ENCODE measurements at places on chromosomes 7 and 10. TPM values are rescaled to one million over a fixed set of nuclear protein-coding genes. Genes with fewer than 3 reads are reported as not detected.

AS3MT gene
- total RNA-seq = 8.7 TPM

UNCX gene
- total RNA-seq = not detected

TMEM176B gene
- 27.5 TPM for total RNA-seq

BTBD16 gene
- total RNA-seq = 0.41 TPM

DNA sequence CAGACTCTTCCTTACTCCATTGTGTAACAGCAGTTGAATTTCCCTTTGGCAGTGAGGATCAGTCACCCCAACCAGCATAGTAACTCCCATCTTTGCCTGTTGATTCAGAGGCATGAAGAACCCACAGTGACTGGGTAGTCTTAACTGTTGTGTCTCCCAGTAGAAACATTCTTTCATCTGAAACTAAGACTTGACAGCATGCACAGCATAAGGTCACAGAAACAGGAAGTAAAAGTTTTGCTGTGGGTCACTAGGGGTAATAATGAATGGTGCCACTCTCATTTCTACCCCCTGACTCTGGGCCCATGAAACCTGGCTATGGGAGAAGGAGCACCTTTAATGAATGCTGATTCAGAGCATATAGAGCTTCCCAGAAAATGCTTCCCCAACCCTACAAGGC lies 8.3 kb upstream of the FRMPD2 start:
- DNase-seq = no peak

DNA sequence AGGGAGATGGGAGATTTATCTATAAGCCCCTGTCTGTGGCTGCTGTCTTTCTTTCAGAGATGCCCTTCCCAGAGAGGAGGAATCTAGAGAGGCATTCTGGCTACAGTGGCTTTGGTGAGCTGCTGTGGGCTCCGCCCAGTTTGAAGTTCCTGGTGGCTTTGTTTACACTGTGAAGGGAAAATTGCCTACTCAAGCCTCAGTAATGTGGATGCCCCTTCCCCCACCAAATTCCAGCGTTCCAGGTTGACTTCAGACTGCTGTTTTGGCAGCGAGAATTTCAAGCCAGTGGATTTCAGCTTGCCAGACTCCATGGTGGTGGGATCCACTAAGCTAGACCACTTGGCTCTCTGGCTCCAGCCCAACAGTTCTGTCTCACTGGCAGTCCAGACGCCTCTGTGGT lies 951.6 kb downstream of the CCSER2 start:
- DNase-seq = peak; percentile 9

- no peak for DNase-seq
These were observed 43.6 kb downstream of the ZNF22 start for GRCh38 chr10:45044290-45044689.

DNA sequence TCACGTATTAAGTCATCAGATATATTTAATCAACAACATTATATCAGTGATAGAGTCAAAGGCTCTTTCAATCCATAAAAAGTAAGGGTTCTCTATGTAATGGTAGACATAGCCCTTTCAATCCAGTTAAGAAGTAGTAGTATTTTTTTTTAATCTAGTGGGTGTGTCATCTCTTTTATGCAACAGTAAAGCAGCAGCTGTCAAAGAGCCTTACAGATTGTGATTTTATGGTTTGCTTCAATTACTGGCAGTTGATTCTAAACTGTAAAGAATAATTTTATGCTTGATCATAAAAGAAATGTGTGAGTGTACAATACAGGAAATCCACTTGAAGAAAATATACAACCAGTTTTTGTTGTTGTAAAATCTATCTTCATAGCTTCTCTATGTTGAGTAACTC lies 902.6 kb upstream of the MBL2 start:
- peak; percentile 49 for DNase-seq

DNA sequence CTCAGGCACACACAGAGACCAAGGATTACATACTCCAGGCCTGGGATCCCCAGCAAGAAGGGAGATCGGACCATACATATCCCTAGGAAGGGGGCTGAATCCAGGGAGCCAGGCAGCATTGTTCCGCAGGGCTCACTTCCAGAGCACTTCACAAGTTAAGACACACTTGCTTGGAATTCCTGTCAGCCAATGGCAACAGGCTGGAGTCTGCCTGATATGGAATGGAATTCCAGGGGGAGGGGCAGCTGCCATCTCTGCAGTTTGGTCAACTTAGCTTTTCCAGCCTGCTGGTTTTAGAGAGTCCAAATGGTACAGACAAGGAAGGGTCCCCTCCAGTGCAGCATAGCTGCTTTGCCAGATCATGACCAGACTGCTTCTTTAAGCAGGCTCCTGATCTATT lies 290.0 kb upstream of the GLI3 start:
- DNase-seq = no peak

DNA sequence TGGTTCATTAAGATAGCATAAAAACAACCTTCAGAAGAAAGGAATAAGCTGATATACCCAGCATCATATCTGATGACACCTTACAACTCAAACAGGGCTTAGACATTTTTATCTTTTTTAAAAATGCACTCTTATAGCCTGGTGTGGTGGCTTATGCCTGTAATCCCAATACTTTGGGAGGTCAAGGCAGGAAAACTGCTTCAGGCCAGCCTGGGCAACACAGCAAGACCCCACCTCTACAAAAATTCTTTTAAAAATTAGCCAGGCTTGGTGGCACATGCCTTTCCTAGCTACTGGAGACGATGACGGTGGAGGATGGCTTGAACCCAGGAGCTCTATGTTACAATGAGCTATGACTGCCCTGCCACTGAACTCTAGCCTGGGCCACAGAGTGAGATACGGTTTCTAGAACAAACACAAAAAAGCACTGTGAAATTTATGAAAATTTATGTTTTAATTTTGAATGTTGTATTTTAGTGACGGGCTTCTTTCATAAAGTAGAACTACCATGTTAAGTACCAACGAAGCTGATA lies 12.3 kb upstream of the KMT2E start:
- DNase-seq = no peak

GRCh38 chr10:114057855-114058254 lies 14.2 kb downstream of the ADRB1 start:
- DNase-seq = no peak

GRCh38 chr7:118285358-118285757 lies 60.9 kb downstream of the ANKRD7 start:
- DNase-seq = no peak

DNA sequence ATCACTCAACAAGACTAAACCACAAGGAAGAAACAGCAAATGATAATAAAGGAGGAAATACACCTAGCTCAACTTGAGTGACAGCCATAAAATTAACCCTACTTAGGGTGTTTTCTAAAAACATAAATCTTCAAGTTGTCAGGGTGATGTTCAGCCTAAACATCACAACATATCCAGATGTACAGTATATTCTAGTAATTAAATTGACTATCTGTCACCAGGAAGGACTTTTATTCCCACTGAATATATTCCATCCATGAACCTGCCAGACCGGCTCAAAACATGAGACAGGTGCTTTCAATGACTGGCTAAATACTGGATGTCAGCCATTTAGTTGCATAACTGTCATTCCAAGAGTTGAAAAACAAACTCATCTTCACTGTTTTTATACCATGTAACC lies 298.1 kb upstream of the NEBL start:
- peak; percentile 53 for DNase-seq

GRCh38 chr10:34523017-34523767 lies 291.9 kb downstream of the PARD3 start:
- DNase-seq = no peak

- DNase-seq = no peak
These were observed 208.7 kb upstream of the FAM3C start for GRCh38 chr7:121604627-121605316.

DNA sequence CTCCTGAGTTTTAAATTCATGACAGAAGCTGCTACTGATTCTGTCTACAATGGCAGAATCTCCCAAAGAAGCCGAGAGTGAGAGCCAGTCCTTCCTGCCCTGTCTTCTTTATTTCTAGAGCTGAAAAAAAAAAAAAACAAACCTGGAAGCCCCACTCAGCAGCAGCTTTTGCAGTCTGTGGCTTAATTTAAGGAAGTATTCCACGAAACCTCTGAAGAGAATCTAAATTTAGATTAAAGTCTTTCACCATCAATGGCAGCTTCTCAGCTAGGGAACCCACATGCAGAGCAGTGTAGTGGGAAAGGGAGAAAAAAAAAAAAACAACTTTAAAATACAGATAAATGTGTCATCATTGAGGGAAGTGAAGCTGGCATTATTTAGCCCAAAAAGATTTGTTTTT lies 23.4 kb downstream of the SMURF1 start:
- no peak for DNase-seq

DNA sequence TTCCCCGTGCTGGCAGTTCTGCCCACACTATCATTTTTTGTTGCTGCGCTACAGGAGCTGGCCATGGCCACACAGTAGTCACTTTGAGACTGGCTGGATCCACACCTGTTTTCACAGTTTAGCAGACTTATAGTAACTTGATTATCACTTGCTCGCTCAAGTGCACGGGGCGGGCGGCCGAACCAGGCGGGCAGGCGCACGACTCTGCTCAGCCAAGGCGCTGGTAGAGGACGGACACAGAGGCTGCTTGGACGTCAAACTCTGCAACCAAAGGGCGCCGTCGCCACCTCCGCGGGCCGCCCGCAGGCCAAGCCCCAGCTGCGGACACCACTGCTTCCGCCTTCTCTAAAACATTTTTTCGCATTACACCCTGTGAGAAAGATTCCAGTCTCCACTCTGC lies 38.4 kb upstream of the PHYHIPL start:
- no peak for DNase-seq

DNA sequence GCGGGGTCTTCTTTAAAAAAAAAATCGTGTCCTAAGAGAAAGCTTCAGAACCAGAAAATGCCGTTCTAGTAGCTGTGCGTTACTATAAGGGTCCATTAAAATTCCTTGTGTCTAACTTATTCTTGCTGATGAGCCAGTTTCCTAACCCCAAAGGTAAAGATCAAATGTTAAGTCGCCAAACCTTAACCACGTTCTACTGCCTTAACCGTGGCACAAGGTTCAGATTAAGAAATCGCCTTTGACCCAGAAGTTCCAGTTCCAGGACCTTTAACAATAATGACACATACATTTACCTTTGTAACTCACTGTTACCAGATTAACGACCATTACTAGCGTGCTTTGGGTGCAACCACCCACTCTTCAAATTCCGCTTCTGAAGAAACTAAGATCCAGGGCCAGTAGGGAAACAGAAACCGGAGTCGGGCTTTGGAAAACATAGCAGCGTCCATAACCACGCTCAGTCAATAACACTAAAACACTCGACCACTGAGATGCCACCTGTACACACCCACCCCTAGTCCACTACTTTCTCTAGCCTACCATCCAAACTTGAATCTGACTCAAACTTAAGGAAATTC lies 620 bp downstream of the BET1 start:
- no peak for DNase-seq

DNA sequence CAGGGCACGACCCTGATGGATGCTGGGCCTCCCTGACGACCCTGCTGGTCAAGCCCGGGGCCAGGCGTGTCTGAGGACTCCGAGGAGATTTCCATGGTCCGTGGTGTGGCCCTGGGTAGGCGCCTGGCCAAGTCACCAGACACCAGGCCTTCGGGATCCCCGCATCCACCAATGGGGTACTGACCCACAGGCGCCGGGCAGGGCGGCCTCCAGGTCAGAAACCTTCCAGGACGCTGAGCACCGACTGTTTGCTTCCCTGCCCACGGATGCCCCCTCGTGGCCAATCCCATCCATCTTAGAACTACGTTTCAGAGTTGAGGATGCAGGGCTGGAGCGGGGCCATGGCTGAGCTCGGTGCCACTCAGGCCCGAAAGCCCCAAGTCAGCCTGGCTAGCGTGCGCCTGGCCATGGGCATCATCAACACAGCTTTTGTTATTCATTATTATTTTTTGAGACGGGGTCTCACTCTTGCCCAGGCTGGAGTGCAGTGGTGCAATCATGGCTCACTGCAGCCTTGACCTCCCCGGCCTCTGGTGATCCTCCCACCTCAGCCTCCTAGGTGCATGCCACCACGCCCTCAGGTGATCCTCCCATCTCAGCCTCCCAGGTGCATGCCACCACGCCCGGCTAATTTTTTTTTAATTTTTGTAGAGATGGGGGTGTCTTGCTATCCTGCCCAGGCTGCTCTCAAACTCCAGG lies 7.1 kb upstream of the AMZ1 start:
- DNase-seq = peak; percentile 81

GRCh38 chr10:122407375-122408125 lies 33.0 kb downstream of the PLEKHA1 start:
- no peak for DNase-seq

- DNase-seq = no peak
These were observed 16.4 kb upstream of the C10orf105 start for GRCh38 chr10:71735709-71736569.

- no peak for DNase-seq
These were observed 125.5 kb downstream of the CLEC2L start for GRCh38 chr7:139648941-139649425.

- DNase-seq = no peak
These were observed 248.4 kb upstream of the KLF6 start for GRCh38 chr10:4033341-4033896.

DNA sequence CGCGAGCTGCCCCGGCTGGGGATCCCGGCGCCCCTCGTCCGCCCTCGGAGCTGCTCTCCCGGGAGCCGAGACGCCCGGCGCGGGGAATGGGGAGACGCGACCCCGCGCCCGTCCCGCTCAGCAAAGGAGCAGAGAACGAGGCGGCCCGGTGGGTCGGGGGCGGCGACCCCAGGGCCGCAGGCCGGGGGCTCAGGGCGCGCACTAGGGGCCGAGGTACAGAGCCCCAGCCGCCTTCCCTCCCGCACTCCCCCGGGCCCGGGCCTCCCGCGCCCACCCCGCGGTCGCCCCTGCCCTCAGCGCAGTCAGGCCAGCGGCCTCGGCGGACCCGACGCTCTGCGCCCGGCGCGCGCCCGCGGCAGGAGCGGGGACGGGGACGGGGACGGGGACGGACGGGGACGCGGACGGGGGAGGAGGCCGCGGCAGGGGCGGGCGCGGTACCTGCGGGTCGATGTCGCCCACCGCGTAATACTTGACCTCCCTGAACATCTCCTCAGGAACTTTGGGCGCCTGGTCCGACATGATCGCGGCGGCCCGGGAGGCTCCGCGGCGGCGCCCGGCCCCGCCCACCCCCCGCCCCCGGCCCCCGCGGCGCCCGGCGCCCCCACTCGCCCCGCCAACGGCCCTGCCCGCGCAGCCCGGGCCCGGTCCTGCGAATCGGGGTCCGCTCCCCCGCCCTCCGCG lies 373 bp downstream of the PAXIP1 start:
- peak; percentile 66 for DNase-seq

DNA sequence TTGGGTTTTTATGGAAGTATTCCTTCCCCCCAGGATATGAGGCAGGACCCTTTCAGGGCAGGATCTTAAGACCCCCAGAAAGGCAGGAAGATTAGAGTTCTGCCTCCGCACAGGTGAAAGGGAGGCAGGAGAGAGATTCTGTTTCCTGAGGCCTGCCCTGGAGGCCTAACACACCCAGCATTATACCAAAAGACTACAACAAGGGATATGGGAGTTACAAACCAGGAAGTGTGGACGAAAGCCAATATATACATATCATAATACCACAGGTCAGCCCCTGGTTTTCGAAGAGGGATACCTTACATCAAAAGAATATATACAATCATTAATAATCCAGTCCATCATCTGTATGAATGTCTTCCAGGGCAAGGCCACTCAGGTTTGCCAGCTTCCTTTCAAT lies 14.2 kb downstream of the MINPP1 start:
- DNase-seq = no peak

DNA sequence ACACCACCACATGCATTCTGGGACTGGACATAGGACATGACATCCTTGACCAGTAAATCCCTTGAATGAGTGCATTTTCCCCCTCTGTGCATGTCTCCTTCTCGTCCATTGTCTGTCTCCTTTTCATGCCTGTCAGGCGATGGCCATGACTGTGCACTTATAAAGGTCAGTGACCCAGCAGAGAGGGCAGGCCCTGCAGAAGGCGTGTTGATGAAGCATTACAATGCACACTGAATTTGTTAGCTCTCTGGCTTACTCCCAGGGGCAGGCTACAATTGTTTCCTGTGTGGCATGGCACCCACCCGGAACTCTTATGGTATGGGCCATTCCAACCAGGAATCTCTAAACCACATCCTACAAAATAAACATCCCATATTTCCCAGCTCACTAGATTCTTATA lies 71.1 kb downstream of the SAMD9 start:
- no peak for DNase-seq

Data from tongue (tissue), 3 donors.